ENCODE measurements at places on chromosomes 1 and 21.

- no peak for DNase-seq
Observed at GRCh38 chr1:218472885-218473284, 127.7 kb downstream of the TGFB2 start.

GRCh38 chr1:197441999-197442414 is 174.0 kb downstream of the CRB1 start:
- DNase-seq: no peak

DNA sequence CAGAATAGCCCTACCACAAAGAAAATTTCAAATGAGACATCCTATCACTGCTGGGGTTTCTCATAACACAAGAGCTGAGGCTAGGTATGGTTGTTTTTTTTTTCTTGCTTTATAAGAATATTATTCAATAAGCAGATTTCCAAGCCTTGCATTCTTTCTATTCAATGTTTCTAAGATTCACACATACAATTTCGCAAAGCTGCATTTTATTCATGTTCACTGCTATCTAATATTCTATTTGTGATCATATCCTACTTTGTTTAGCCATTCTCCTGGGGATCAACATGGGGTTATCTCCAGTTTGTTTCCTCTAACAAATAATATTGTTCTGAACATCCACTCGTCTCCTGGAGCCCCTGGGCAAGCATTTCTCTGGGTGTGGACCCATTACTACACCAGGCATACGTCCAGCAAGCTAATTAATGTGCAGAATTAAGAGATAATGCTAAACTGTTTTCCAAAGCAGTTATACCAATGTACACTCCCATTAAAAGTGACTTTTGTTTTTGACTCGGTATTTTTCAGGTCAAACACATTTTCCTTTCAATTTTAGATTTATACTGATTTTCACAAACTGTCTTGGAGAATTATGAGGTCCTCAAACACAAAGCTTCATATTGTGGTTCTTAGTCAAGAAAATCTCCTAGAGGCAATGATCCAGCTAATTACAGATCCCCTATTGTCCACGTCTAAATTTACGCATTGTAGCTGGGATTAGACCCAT is 15.7 kb upstream of the HLCS start:
- DNase-seq: no peak

- no peak for DNase-seq
Observed at GRCh38 chr1:114750780-114751179, 7.0 kb downstream of the CSDE1 start.
